SJSA1 (cell line): ENCODE measurements at places on chromosomes 7 and 10. TPM values are rescaled to one million over a fixed set of nuclear protein-coding genes. Genes with fewer than 3 reads are reported as not detected.

FAM13C gene
- total RNA-seq, result 0.03 TPM in 1 of 2 replicates, not detected in the other

SRGN gene
- total RNA-seq, result 232 and 251 TPM in 2 replicates

TMEM184A gene
- total RNA-seq, result 1.8 and 3.2 TPM in 2 replicates

HABP2 gene
- not detected in 2 replicates for total RNA-seq

FKBP6 gene
- not detected in 2 replicates for total RNA-seq

FFAR4 gene
- total RNA-seq, result not detected in 2 replicates

PAXIP1 gene
- 9.9 and 12.7 TPM in 2 replicates for total RNA-seq
